ENCODE measurements at places on chromosomes 11 and 22. TPM values are rescaled to one million over a fixed set of nuclear protein-coding genes. Genes with fewer than 3 reads are reported as not detected.

DNA sequence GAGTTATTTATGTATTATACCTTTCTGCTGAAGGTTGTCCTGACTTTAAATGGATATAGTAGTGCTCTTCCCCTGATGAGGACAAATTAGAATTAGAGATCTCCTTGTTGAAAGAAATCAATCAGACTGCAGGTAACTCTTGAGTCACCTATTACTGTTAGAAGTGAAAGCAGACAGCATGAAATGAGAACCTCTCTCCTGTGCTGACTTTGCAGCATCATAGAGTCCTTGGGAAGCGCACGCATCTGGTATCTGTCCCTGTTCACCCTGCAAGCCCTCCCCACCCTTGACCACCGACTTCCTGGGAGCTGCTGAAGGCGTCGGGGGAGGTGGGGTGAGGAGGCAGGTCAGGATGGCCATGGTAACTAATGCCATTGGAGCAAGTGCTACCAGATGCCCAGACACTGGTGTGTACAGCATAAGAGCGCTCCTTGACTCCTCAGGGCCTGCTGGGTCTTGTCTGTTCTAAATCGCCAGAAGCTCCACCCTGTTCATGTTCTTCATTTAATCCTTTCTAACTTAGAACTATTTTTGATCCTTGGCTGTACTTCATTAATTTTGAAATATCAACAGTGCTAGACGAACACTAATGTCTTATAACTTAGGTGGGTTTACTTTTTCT is 143.9 kb downstream of the WNT7B start:
- H3K4me1 ChIP-seq, result no peaks in the 10 kb centered on the region
- H3K4me3 ChIP-seq, result no peak overlapping the region
- no peak for DNase-seq
- no peaks in the 10 kb centered on the region for H3K36me3 ChIP-seq

TSKU gene
- total RNA-seq, result not detected

DNA sequence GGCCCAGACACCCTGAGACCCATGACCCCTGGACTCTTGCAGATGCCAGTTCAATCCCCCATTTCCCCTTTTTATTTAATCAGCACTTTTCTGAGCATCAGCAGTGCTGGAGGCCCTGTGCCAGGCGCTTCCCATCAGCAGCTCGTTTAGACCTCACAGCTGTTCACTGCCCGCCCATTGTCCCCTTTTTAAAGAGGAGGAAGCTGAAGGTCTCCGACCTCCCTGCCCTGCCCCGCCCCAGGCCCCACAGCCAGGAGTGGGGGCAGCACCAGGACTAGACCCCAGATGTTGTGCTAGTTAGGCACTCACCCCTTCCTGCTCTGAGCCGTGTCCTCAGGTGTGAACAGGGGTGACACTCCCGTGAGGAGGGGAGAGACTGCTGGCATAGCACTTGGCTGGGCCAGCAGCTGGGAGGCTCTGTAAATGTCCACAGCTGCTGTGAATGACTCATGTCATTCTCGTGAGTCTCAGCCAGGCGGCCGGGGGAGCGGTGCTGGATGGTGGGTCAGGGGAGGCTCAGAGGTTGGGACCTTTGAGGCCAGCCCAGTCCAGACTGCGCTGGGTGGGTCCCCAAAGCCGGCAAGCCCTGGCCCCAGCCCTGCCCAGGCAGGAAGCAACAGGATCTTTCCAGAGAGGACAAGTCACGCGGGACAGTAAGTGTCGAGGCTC is 19.9 kb downstream of the EMID1 start:
- H3K27ac ChIP-seq, result no peak overlapping the region
- H3K36me3 ChIP-seq, result no peaks in the 10 kb centered on the region
- H3K4me3 ChIP-seq, result no peak overlapping the region
- no peaks in the 10 kb centered on the region for H3K4me1 ChIP-seq

SNRPD3 gene
- total RNA-seq, result 85.0 TPM

- H3K4me3 ChIP-seq, result no peak overlapping the region
- no peaks in the 10 kb centered on the region for H3K36me3 ChIP-seq
- peaks cover 11% of the 10 kb centered on the region for H3K4me1 ChIP-seq
Measured at GRCh38 chr11:64007160-64007628, 21.0 kb downstream of the OTUB1 start.

- no peak overlapping the region for H3K27ac ChIP-seq
- no peaks in the 10 kb centered on the region for H3K27me3 ChIP-seq
- H3K4me1 ChIP-seq, result no peaks in the 10 kb centered on the region
- DNase-seq, result no peak
- H3K4me3 ChIP-seq, result no peak overlapping the region
Measured at GRCh38 chr11:110971140-110971539, 258.9 kb upstream of the ARHGAP20 start.

GRCh38 chr11:72351836-72352235 is 82.5 kb downstream of the CLPB start:
- H3K4me3 ChIP-seq, result no peak overlapping the region
- no peaks in the 10 kb centered on the region for H3K27me3 ChIP-seq
- H3K36me3 ChIP-seq, result peaks cover 1% of the 10 kb centered on the region
- no peak for DNase-seq

SLC22A8 gene
- total RNA-seq, result not detected

DNA sequence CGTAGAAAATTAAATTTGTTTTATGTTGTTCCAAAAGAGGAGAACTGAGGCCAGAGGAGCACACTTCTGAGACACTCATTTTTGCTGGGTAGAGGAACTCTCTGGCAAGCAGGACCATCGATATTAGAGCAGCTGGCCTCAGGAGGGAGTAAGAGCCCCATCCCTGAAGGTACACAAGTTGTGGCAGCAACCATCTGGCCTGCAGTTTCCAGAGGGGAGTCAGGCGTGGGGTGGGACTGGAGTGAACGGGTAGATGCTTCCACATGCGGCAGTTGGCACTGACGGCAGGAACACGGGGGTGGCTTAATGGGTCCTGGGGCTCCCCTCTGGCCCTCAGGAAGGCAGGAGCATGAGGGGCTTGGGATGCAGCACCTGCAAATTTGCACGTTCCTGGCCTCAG is 13.2 kb upstream of the SSTR3 start:
- no peak overlapping the region for H3K4me3 ChIP-seq
- DNase-seq, result no peak
- H3K36me3 ChIP-seq, result peaks cover 39% of the 10 kb centered on the region
- peaks cover 96% of the 10 kb centered on the region for H3K4me1 ChIP-seq

GRCh38 chr11:78291503-78292108 is 102.9 kb downstream of the USP35 start:
- no peak overlapping the region for H3K4me3 ChIP-seq
- no peak overlapping the region for H3K27ac ChIP-seq
- H3K27me3 ChIP-seq, result no peaks in the 10 kb centered on the region
- H3K36me3 ChIP-seq, result no peaks in the 10 kb centered on the region
- peaks cover 9% of the 10 kb centered on the region for H3K4me1 ChIP-seq

GRCh38 chr11:65615950-65616574 is 486 bp downstream of the PCNX3 start:
- H3K27me3 ChIP-seq, result no peaks in the 10 kb centered on the region
- H3K4me1 ChIP-seq, result peaks cover 39% of the 10 kb centered on the region
- peak overlapping the region; percentile 47 for H3K4me3 ChIP-seq
- H3K27ac ChIP-seq, result peak overlapping the region; percentile 96
- DNase-seq, result no peak

KCNJ11 gene
- total RNA-seq, result not detected

SAA4 gene
- total RNA-seq, result not detected

GRCh38 chr11:133388260-133388659 is 144.0 kb downstream of the OPCML start:
- H3K27me3 ChIP-seq, result no peaks in the 10 kb centered on the region
- no peaks in the 10 kb centered on the region for H3K4me1 ChIP-seq
- H3K27ac ChIP-seq, result no peak overlapping the region
- H3K36me3 ChIP-seq, result no peaks in the 10 kb centered on the region

PANX3 gene
- total RNA-seq, result not detected

SCGB1D2 gene
- total RNA-seq, result not detected

ABCG4 gene
- total RNA-seq, result 0.09 TPM

GRCh38 chr11:44943118-44943517 is 7.6 kb downstream of the TP53I11 start:
- H3K36me3 ChIP-seq, result no peaks in the 10 kb centered on the region
- peaks cover 11% of the 10 kb centered on the region for H3K4me1 ChIP-seq
- no peak overlapping the region for H3K27ac ChIP-seq
- DNase-seq, result no peak

OR5D16 gene
- not detected for total RNA-seq

LGR4 gene
- total RNA-seq, result 0.58 TPM

DNA sequence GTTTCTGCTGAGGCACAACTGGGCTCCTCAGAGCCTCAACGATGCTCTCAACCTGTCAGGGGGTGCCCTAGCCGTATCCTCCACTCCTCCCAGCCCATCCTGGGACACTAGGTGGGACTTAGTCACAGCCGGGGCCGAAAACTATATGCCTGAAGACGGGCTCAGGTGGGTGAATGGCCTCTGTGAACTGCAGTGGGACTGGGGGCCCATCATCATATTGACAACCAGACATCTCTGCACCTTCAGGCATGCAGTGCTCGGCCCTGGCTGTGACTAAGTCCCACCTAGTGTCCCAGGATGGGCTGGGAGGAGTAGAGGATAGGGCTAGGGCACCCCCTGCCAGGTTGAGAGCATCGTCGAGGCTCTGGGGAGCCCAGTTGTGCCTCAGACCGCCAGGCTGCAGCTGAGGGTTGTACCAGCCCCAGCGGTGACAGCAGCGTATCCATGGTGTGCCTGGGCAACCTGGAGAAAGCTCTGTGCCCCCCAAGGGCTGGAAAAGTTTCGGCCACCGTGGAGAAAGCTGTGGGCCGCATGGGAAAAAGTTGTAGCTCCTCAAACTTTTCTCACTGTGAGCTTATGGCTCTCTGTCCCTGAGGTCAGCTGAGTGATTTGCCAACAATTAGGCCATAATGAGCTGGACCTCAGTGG is 88.9 kb downstream of the RRM1 start:
- no peaks in the 10 kb centered on the region for H3K4me1 ChIP-seq
- no peak for DNase-seq
- no peak overlapping the region for H3K4me3 ChIP-seq
- no peaks in the 10 kb centered on the region for H3K27me3 ChIP-seq
- no peaks in the 10 kb centered on the region for H3K36me3 ChIP-seq

DNA sequence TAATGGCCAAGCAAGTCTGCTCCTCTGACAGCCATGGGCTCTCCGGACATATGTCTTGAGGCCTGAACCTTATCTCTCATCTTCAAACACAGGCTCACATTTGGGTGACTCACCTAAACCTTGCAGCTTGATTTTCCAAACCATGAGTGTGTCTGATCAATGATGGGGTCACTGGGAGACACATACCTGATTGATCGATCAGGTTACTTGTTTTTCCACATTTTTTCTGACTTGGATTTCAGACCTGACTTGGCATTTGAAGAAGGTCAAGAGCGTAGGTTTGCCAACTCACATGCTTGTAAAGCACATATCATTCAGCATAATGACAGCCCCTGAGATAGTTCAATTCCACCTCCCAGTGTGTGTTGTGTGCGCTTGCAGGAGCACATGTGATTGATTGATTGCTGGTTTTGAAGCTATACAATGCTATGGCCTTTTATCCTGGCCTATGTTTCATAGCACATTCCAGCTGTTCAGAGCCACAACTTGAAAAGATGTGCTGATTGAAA is 116.7 kb upstream of the KIRREL3 start:
- H3K36me3 ChIP-seq, result no peaks in the 10 kb centered on the region
- H3K27ac ChIP-seq, result no peak overlapping the region
- no peaks in the 10 kb centered on the region for H3K4me1 ChIP-seq
- H3K27me3 ChIP-seq, result no peaks in the 10 kb centered on the region
- DNase-seq, result no peak
- H3K4me3 ChIP-seq, result no peak overlapping the region

- no peak overlapping the region for H3K4me3 ChIP-seq
- no peak for DNase-seq
- no peak overlapping the region for H3K27ac ChIP-seq
- H3K36me3 ChIP-seq, result no peaks in the 10 kb centered on the region
Measured at GRCh38 chr11:13105237-13105844, 96.2 kb downstream of the RASSF10 start.

- no peak overlapping the region for H3K4me3 ChIP-seq
- no peaks in the 10 kb centered on the region for H3K4me1 ChIP-seq
- H3K36me3 ChIP-seq, result no peaks in the 10 kb centered on the region
- DNase-seq, result no peak
- no peaks in the 10 kb centered on the region for H3K27me3 ChIP-seq
Measured at GRCh38 chr11:94469416-94469815, 24.2 kb downstream of the MRE11 start.

MTA2 gene
- total RNA-seq, result 207 TPM

RTN4RL2 gene
- total RNA-seq, result 0.17 TPM

GRCh38 chr11:73942010-73942409 is 8.8 kb upstream of the DNAJB13 start:
- H3K4me1 ChIP-seq, result no peaks in the 10 kb centered on the region
- H3K27me3 ChIP-seq, result no peaks in the 10 kb centered on the region
- no peak overlapping the region for H3K4me3 ChIP-seq
- H3K36me3 ChIP-seq, result no peaks in the 10 kb centered on the region
- no peak for DNase-seq
- H3K27ac ChIP-seq, result no peak overlapping the region

INSC gene
- not detected for total RNA-seq

DNA sequence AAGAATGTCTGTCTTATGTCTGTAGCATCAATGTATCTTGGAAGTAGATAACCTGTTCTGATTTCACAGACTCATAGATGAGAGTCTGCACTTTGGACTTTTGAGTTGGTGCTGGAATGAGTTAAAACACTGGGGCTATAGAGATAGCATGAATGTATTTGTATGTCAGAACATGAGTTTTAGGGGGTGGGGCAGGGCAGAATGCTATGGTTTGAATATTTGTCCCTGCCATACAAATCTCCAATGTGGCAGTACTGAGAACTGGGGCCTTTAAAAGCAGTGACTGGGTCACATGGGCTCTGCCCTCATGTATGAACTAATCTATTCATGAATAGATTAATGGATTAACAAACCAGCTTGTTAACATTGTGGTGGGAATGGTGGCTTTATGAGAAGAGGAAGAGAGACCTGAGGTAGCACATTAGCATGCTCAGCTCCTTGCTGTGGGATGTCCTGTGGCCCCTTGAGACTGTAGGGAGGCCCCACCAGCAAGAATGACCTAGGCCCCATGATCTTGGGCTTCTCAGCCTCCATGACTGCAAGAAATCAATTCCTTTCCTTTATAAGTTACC is 15.5 kb upstream of the OR52K1 start:
- H3K4me3 ChIP-seq, result no peak overlapping the region
- no peaks in the 10 kb centered on the region for H3K27me3 ChIP-seq
- DNase-seq, result no peak
- H3K27ac ChIP-seq, result no peak overlapping the region
- no peaks in the 10 kb centered on the region for H3K36me3 ChIP-seq

NNMT gene
- not detected for total RNA-seq

DNA sequence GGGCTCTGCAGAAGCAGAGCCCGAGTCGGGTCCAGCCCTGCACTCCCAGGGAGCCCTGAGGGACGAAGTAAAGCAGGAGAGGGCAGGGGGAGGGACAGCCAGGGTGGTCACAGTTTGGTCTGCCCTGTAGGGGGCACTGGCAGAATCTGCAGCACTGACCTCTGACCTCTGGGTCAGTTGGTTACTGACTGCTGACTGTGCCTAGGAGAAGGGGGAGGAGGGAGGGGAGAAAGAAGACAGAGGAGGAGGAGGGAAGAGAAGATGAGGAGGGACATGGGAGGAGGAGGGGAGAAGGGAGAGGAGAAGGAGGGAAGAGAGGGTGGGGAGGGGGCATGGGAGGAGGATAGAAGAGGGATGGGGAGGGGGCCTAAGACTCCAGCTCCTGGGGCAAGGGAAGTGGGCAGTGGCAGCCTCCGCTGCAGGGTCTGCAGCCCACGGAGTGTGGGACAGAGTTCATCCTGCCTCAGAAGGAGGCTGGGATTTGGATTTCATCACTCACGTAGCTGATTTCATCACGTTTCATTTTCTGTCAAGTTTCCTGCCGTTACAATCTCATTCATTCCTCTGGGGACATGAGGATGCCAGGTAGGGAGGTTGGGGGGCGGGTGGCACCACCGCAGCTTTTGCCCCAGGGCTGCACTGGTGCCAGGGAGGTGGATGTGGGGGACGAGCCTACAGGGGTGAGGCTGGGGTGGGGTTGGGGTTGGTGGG is 55.2 kb downstream of the FLRT1 start:
- H3K4me1 ChIP-seq, result no peaks in the 10 kb centered on the region
- H3K36me3 ChIP-seq, result no peaks in the 10 kb centered on the region
- H3K27ac ChIP-seq, result no peak overlapping the region
- no peaks in the 10 kb centered on the region for H3K27me3 ChIP-seq

Data from CD4-positive, alpha-beta memory T cell (primary cell).